Stimulated activated CD4-positive, alpha-beta T cell treated with anti-CD3 and anti-CD28 coated beads, Interleukin-12 subunit alpha, Interleukin-12 subunit beta, amount 100 ng/mL, for 4 hours (primary cell): ENCODE measurements at places on chromosomes 1 and 21.
A peak's percentile ranks its signal among the peaks of the same experiment; 100 is the strongest.

DNA sequence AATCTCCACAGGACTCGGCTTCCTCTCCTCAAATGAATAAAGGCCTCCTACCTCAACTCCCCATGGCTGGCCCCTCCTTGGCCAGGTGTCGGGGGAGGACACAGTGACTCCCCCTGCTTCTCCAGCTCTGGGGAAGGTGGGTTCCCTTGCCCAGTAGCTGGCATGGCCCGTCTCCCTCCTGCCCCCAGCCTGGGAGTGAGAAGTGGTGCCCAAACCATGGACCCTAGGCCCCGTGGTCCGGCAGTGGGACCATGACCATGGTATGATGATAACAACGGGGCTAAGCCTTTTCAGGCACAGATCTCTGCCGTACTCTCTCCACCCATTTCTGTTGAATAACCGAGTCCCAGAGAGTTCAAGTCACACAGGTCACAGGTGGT is 11.2 kb downstream of the PLA2G2F start:
- no peak for DNase-seq

DNA sequence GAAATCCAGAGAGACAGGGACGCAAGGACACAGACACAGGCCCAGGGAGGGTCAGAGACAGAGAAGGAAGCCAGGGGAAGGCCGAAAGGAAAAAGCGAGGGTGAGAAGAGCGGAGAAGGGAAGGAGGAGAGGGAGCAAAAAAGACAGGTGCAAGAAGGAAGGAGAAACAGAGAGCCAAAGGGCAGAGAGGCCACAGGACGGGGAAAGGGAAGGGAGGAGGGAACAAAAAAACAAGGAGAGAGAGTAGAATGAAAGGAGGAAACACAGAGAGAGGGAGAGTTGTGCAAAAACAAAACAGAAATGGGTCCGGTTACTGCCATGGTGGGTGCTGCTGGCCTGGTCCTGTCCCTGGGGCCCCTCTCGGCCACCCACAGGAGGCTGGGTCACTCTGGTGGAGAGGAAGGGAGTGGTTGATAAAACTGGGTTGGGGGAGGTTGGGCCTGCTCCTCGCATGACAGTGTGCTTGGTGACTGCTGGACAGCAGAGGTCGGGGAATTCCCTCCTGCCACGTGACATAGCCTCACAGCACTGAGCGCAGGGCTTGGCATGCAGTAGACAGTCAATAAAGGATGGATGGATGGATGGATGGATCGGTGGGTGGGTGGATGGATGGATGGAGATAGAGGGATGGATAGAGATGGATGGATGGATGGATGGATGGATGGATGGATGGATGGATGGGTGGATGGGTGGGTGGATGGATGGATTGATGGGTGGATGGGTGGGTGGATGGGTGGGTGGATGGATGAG is 64.8 kb downstream of the RAP1GAP start:
- DNase-seq, result no peak

DNA sequence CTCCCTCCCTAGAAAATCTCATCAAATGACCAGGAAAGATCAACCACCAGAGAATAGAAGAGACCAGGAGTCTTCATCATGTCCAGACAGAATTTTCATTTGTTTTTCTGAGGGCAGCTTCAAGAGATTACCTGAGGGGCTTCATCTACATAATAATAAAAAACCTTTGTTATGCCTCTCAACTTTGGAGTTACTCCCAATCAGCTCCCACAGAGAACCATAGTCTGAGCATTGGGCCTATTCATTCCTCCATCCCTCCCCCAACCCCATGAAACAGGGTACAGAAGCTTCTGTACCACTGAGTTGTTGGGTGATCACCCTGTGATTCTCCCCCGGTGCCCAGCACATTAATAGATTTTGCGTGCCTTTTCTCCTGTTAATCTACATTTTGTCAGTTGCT is 53.3 kb upstream of the PRRC2C start:
- DNase-seq, result no peak

GRCh38 chr1:221793439-221794078 is 51.7 kb upstream of the DUSP10 start:
- DNase-seq, result no peak

GRCh38 chr1:172661107-172661506 is 2.2 kb downstream of the FASLG start:
- DNase-seq, result no peak

GRCh38 chr1:233088613-233089012 is 138.2 kb downstream of the NTPCR start:
- no peak for DNase-seq

GRCh38 chr1:248850536-248851251 is 8.2 kb downstream of the ZNF692 start:
- no peak for DNase-seq

- no peak for DNase-seq
These were observed 6.1 kb downstream of the GPR137B start for GRCh38 chr1:236148470-236148845.

- DNase-seq, result no peak
These were observed 143.2 kb upstream of the BACE2 start for GRCh38 chr21:41024746-41025254.

- DNase-seq, result peak; percentile 28
These were observed 104.7 kb downstream of the CAMTA1 start for GRCh38 chr1:6889875-6890480.

- DNase-seq, result no peak
These were observed 16.1 kb upstream of the MYCL start for GRCh38 chr1:39917825-39918224.

GRCh38 chr1:7313826-7314225 is 457.3 kb upstream of the VAMP3 start:
- DNase-seq, result no peak

DNA sequence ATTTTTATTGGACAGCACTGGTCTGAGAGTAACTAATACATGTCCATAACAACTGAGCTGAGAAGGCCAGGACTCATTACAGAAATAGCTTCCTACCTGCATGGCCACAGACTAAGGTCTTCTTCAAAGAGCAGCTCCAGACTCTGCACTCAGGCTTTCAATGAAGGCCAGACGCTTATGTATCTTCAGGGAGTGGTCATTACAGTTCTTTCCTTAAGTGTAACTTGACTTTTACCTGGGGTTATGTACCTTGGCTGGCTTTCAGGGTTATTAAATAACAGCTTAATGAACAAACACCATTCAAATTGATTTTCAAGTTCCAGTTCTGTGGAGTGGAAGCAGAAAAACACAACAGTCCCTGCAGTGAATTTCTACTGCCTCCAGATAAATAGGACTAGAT is 23.8 kb upstream of the SLC22A15 start:
- DNase-seq, result no peak

- DNase-seq, result no peak
These were observed 15.4 kb downstream of the ZP4 start for GRCh38 chr1:237875291-237875690.

GRCh38 chr1:21244154-21244553 is 46.1 kb downstream of the ECE1 start:
- no peak for DNase-seq

GRCh38 chr1:227941509-227942020 is 6.2 kb downstream of the WNT9A start:
- DNase-seq, result no peak

DNA sequence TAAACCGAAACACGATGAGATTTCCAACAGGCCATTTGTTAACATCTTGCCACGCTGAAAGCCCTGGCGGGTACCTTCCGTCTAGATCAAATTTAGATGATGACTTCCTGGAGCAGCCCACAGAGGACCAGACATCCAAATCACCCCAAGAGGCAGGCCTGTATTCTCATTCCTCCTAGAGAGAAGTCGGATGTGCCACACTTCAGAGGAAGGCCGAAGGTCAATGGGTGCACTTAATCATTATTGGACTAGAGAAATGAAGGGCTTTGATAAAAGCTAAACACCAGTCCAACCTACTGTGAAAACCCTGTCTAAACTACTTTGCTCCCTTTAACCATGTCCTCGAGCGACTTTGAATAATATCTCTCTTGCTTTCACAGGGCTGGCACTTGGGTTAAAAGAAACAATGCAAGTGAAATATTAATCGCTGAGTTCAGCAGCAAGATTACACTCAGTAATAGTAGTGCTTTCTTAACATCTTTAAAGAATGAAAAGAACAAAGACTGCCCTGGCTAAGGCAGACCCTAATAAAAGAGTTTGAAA is 76.5 kb downstream of the BCAR3 start:
- DNase-seq, result no peak

DNA sequence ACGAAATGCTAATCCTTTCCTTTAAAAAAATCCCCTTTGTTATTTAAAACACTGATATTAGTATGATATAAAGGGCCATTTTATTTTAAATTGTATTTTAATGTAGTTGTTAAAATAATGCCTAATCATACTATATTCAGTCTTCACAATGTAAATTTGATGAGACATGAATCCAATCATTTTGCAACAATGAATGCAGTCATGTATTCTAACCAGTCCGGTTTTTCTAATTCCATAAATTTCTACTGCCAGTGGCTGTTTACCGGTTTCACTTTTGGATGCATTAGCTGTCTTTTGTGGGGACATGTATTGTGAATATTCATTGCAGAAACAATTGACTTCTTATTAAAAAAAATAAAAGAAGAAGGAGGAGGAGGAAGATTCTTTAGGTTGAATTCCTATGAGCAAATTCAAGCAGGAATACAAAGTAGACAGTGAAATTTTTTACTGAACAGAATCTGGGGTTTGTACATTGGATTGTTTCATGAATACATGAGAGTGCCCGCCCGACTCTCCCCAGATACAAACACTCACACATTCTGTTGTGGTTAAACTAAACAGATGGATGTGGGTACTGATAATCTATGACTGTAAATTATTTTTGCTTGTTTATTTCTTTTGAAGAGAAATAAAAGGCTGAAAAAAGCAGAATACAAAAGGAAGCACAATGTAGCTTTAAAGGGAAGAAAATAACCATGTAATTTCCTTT is 624.8 kb upstream of the PTBP2 start:
- no peak for DNase-seq

DNA sequence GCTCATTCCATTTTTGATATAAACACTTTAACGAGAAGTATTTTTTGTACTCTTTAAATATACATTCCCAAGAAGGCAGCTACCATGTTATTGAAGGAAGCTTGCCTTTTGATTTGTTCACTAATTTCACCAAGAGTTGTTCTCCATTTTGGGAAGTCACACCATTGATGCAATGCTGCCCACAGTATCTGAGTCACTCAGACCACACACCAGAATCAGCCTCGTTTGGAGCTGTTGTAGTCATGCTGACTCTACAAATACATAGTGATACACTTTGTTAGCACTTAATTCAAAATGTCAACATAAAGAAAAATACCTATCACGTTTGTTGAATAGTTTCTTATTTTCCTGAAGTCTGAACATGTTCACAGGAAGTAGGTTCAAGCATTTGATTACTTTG is 78.7 kb downstream of the PAPPA2 start:
- no peak for DNase-seq

DNA sequence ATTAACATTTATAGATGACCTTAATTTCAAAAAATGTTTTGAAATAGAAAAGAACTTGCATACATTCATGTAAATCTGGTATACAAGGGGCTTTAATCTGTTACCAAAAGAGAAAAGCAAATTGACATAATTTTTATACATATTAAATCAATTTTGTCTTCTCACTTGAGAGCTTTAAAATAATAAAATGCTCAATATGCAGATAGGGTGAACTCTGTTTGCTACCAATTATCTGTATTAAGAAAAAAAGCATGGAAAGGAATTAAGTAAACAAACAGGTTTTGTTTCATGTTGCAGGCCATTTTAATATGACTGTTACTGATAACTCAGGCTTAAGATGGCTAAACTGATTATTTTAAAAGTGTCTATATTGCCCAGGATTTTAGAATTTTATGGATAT is 6.0 kb upstream of the TSHB start:
- no peak for DNase-seq

DNA sequence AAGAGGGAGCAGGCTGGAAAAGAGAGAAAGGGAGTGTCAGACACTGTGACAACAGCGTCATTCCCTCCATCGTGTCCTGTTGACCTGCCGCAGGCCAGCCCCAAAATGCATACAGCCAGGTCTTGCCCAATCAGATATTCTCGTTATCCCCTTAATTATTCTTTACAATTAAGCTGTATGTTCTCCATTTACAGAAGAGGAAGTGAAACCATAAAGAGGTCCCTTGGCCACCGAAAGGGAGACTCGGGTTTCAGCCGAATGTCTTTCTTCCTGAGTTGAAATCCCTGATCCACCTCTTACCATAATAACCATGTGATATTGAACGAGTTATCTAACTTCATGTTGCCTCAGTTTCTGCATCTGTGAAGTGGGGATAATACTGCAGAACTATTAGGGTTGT is 70.5 kb downstream of the IGSF21 start:
- DNase-seq, result no peak

DNA sequence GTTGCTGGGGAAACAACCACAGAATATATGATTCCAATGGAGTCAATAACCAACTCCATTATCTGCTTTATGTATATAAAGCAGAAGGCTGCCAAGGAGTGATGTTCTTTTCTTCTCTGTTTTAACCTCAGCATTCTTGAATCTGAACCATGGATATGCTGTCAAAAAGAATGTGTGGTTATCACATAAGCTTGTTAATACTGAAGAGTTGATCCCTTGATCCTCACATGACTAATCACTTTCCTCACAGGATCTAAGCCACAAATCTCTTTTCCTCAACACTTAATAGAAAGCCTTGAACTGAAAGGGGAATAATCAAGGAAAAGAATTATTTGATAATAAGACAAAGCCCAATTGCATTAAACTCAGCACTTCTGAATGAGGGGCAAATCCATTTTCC is 271.3 kb upstream of the KIAA0040 start:
- DNase-seq, result no peak

DNA sequence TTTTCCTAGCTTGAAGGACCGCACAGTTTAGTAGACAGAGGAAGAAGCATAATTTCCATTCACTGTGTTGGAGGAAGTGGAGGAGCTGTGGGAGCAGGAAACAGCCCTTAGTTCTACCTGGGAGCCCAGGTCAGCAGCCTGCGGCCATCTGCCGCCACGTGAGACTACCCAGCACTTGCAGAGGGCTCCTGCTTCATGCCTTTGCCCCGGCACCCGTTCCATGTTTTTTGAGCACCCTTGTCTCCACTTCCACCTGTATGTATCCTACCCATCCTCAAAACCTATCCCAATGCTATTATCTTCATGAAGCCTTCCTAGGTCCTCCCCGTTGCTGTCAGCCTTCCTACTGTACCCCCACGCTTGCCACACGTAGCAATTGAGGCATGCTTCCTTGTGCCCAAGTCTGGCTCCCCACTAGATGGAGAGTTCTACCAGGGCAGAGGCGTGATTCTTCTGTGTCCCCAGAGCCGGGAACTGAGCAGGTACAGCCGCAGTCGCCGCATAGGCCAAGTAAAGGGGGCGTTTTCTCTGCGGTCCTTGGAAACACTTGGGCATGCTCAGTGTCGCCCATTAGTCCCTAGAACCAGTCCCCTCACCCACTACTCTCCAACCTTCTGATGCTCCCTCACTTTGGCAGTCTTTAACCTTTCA is 1.9 kb downstream of the SLC6A9 start:
- DNase-seq, result no peak

- DNase-seq, result no peak
These were observed 57.7 kb downstream of the NTNG1 start for GRCh38 chr1:107198561-107198960.

- DNase-seq, result no peak
These were observed 250.9 kb downstream of the MATN1 start for GRCh38 chr1:30472526-30472925.
